ENCODE measurements at places on chromosomes 4 and X.

DNA sequence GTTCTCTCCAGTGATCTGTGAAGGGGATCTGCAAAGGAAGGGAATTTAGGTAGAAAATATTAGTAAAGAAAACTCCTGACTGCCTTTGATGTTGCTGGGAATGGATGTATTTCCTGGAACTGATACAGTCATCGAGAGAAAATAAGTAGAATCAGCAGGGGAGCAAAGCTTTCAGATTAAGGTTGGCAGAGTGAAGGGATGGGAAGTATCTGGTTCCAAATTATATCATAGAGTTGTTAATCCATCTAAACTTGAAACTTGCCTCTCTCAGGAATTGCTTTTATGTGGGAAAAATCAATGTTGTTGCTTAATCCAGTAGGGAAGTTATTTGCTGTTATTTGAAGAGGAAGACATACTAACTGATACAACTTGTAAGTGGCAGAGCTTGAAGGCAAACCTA lies 19.3 kb downstream of the EPHA5 start:
- no peak for DNase-seq

DNA sequence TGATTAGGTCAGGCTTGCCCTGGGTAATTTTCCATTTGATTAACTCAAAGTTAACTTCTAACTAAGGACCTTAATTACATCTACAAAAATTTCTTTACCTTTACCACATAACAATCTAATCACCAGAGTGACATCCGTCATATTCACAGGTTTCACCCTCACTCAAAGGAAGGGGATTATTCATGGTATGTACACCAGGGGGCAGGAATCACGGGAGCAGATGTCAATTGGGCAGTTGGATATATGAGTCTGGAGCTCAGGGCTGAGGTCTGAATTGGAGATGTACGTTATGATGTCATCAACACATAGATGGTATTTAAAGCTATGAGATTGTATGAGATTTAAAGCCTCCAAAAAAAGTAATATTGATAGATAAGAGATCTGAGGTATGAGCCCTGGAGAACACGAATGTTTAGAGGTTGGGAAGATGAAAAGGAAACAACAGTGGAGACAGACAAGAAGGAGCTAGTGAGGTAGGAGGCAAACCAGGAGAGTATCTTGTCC lies 52.9 kb downstream of the PGRMC1 start:
- no peak for DNase-seq

DNA sequence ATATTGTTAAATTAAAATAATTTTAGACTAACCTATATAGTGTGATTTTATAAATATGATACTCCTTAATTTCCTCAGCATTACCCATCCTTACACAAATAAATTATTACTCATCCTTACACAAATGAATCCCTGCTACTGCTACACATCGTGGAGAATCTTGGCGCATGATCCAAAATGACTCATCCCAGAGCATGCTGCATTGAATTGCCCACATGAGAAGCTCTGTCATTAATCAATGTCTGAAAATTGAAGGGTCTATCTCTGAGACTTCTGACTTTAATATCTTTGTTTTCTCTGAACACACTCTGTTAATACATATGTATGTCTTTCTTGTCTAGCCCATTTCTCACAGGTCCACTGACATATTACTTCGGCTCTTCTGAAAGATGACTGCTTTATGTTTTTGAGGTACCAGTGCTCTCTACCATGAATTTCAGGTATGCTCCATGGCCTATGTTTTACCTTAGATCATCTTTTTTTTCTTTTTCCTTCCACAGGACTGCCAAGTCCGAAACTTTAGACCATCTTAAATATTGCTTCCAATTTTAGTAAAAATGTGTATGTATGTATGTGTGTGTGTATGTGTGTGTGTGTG lies 15.7 kb upstream of the DUSP21 start:
- no peak for DNase-seq

GRCh38 chrX:16552546-16552945 lies 97.4 kb upstream of the S100G start:
- no peak for DNase-seq

DNA sequence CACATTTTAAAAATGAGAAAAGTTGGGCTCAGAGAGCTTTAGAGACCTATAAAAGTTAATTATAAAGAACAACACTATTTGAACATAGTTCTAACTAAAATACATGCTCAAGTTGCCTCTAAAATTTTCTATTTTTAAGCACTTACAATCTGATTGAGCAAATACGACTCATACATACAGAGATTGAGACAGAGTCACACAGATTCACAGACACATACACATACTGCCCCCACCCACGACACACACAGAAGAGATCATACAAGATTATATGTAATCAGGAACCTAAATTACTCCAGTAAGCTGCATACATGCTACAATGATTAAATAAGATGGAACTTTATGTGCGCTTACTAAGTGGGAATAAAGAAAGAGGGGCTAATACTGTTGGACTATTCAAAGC lies 2.7 kb upstream of the ASB5 start:
- DNase-seq, result no peak

- DNase-seq, result no peak
Observed at GRCh38 chr4:108937066-108937465, 174.2 kb upstream of the ETNPPL start.

- no peak for DNase-seq
Observed at GRCh38 chrX:9656277-9656676, 109.4 kb downstream of the GPR143 start.

- DNase-seq, result no peak
Observed at GRCh38 chr4:184288451-184289178, 70.9 kb upstream of the ENPP6 start.

GRCh38 chr4:8051644-8052043 lies 107.0 kb downstream of the ABLIM2 start:
- no peak for DNase-seq

GRCh38 chr4:11368701-11369115 lies 60.0 kb downstream of the HS3ST1 start:
- no peak for DNase-seq

GRCh38 chr4:25874655-25875054 lies 11.9 kb upstream of the SEL1L3 start:
- no peak for DNase-seq

DNA sequence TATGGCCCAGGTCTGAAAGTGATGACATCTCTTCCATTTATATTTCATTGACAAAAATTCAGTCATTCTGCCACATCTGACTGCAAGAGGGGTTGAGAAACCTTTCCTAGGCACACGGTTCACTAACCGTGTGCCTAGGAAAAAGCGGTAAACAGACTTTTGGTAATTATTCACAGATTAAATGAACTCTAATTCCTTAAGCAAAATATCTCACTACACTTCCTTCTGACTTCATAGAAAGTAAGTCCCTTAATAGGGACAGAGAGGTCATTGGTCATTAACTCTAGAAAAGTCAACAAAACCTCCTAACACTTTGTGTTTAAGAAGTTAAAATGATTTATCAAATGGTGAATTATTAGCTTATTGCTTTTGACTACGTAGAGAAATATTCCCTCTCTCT lies 205.1 kb downstream of the PDHA2 start:
- no peak for DNase-seq

- DNase-seq, result no peak
Observed at GRCh38 chr4:566035-566434, 10.1 kb downstream of the TMEM271 start.

GRCh38 chr4:780716-781492 lies 45.0 kb downstream of the CPLX1 start:
- DNase-seq, result no peak

DNA sequence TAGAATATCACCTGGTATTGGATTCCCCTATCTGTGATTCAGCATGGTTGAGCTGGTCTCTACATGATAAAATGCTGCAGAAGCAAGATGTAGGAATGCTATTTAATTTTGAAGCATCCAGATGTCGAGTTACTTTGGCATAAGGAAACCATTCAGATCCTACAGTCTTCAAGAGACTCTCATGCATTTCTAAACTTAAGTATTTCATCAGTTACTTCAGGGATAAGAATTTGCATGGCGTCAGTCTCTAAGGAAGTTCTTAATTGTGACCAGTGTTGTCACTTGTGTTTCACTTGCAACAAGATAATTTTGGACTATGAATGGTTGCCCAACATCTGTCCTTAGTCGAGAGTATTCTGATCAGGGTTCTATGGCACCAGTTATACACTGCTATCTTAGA lies 192.4 kb downstream of the CCNG2 start:
- DNase-seq, result no peak

- DNase-seq, result no peak
Observed at GRCh38 chr4:138007572-138007971, 234.6 kb downstream of the SLC7A11 start.

DNA sequence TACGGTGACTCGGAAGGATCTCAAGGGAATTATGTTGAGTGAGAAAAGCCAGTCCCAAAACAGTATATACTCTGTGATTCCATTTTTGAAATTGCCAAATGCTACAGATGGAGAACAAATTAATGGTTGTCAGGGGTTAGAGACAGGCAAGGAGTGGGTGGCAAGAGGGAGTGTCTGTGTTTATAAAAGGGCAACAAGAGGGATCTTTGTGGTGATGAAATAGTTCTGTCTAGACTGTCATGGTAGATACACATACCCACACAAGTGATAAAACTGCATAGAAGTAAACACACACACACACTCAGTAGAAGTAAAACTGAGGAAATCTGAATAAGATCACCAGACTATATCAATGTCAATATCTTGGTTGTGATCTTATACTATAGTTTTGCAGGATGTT lies 92.7 kb downstream of the CD99L2 start:
- DNase-seq, result no peak

GRCh38 chrX:20461576-20461975 lies 194.9 kb upstream of the RPS6KA3 start:
- DNase-seq, result no peak

DNA sequence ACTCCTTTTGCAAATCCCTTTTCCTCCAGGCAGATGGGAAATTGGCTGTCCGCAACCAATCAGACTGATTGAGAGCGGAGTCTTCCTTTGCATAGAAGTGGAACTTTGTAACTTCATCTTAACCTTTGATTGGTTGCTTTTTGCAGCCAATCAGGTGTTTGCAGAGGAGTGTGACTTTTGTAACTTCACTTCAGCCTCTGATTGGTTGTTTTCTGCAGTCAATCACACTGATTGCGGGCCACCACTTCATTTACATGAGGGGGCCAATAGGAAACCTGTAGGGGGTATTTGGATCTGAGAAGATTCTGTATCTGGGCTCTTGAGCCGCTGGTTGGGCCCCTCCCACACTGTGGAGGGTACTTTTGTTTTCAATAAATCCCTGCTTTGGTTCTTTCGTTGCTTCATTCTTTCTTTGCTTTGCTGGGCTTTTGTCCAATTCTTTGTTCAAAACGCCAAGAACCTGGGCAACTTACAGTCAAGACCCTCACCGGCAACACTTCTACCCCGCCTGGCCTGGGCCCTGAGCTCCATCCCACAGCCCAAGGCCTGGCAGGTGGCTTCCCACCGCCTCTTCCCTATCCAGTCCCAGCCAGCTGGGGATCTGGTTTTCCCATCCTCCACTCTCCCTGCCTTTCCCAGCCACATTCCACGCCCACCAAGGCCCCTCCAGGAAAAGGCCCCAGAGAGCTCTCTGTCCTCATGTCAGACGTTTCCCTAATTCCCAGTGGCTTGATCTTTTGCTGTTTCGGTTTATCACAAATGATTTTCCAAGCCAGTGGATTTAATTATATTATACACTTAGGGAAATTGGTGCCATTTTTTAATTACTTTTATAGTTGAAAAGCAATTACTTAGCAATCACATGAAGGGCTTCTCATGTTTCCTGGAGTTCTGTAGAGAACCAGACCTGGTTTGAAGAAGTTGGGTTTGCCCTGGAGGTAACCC lies 110.2 kb upstream of the STX18 start:
- no peak for DNase-seq

DNA sequence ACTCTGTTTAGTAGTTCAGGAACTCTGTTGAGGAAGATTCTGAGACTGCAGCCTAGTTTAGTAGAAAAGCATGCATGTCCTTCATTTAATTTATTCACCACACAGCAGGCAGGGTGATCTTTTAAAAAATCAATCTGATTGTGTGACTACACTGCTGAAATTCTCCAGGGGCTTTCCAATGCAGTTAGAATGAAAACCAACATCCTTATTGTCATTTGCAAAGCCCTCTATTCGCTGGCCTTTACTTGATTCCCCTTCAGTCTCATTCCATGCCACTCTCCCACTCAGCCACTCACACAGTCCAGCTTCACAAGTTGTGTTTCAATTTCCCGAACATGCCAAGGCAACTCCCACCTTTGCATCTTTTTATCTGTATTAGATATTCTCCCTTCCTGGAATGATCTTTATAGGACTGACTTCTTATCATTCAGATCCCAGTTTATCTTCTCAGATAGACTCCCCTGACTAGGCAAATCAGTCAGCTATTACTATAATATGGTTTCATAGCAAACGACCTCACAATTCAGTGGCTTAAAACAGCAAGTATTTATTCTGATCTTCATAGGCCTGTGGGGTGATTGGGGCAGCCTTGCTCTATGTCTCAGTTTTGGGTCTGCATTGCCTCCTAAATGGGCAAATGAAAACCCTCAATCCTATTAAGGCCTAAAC lies 21.3 kb upstream of the FTHL17 start:
- no peak for DNase-seq

DNA sequence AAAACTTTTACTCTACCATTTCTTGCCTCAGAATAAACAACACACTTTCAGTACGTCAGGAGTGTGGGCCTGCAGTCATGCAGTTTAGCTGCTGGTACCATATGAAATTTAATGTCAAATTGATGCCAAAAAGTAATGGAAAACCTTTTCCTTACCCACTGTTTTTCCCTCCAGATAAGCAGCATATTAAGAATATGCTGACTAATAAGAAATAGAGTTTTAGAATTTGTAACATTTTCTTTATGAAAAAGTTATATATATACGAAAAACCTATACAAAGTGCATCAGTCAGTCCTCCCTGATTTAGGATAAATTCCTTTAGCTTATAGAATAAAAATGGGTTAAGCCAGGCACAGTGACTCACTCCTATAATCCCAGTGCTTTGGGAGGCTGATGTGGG lies 206.8 kb upstream of the PPARGC1A start:
- DNase-seq, result no peak

DNA sequence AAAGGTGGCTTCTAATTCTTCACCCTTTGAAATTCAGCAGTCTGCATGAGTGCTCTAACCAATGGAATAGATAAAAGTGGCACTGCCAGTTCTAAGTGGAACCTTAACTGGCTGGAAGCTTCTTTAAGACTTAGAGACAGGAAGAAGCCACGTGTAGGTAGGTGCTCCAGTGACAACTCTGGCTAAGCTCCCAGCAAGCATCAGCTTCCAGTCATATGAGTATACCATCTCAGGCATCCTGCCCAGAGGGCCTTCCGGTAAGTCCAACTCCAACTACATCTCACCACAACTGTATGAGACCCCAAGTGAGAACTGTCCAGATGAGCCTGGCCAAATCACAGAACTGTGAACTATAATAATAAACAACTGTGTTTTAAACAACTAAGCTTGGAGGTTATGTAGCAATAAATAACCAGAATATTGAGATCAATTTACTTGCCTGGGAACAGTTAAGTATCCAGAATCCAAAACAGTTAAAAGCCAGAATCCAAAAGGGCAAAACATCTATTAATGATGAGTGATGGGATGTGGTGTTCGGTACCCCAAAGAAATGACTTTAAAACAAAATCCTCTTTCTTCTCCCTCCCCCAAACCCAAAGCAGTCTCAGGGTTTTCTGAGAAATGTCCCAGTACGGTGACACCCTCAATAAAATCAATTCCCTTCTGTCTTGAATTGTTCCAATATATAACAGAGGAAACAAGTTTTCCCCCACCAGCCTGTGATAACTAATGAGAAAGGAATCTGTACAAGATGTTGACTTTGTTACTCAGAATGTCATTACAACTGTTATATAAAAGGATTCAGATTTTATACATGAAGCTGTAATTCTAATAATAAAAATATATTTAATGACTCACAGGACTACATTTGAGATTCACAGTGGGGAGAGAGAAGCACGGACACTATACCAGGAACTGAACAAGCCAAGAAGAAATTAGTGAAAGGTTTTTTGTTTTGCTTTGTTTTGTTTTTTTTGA lies 4.2 kb downstream of the TSPAN5 start:
- no peak for DNase-seq

GRCh38 chrX:67346667-67347066 lies 197.2 kb upstream of the AR start:
- DNase-seq, result no peak
